ENCODE measurements at places on chromosomes 1 and 21.

- no peaks in the 10 kb centered on the region for H3K36me3 ChIP-seq
- DNase-seq, result no peak
- H3K4me1 ChIP-seq, result peaks cover 7% of the 10 kb centered on the region
- H3K4me3 ChIP-seq, result no peak overlapping the region
These were observed 18.7 kb downstream of the UMODL1 start for GRCh38 chr21:42089665-42090310.

GRCh38 chr21:36701756-36702621 lies 3.1 kb downstream of the SIM2 start:
- DNase-seq, result no peak
- H3K27me3 ChIP-seq, result peaks cover 70% of the 10 kb centered on the region
- H3K27ac ChIP-seq, result no peak overlapping the region
- H3K4me1 ChIP-seq, result peaks cover 10% of the 10 kb centered on the region
- no peak overlapping the region for H3K4me3 ChIP-seq
- H3K36me3 ChIP-seq, result no peaks in the 10 kb centered on the region

- no peaks in the 10 kb centered on the region for H3K4me1 ChIP-seq
- no peak overlapping the region for H3K4me3 ChIP-seq
- no peak for DNase-seq
These were observed 8.9 kb downstream of the METTL13 start for GRCh38 chr1:171790318-171790717.

- H3K36me3 ChIP-seq, result no peaks in the 10 kb centered on the region
- no peak for DNase-seq
- peak overlapping the region; percentile 96 for H3K4me3 ChIP-seq
- H3K27ac ChIP-seq, result peak overlapping the region; percentile 91
- H3K27me3 ChIP-seq, result no peaks in the 10 kb centered on the region
- peaks cover 48% of the 10 kb centered on the region for H3K4me1 ChIP-seq
These were observed 1.4 kb downstream of the PPP2R5A start for GRCh38 chr1:212286556-212287131.

DNA sequence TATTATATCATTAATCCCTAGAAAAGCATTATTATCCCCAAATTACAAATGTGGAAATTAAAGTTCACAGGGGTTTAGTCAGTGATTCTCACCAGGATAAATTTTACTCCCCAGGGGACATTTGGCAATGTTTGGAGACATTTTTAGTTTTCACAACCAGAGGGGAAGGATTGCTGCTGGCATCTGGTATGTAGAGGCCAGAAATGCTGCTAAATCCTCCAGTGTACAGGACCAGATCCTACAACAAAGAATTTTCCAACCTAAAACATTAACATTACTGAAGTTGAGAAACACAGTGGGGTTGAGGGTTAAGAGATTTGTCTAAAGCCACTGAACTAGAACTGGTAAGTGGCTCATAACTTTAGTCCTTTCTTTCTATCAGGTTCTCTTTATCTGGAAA lies 162.0 kb upstream of the SYT6 start:
- no peak for DNase-seq
- H3K36me3 ChIP-seq, result no peaks in the 10 kb centered on the region
- H3K4me3 ChIP-seq, result no peak overlapping the region
- no peaks in the 10 kb centered on the region for H3K27me3 ChIP-seq
- H3K27ac ChIP-seq, result no peak overlapping the region
- no peaks in the 10 kb centered on the region for H3K4me1 ChIP-seq

GRCh38 chr1:110007046-110007830 lies 22.7 kb downstream of the AHCYL1 start:
- H3K27ac ChIP-seq, result no peak overlapping the region
- peaks cover 34% of the 10 kb centered on the region for H3K4me1 ChIP-seq
- H3K4me3 ChIP-seq, result no peak overlapping the region
- H3K36me3 ChIP-seq, result peaks cover 14% of the 10 kb centered on the region
- H3K27me3 ChIP-seq, result no peaks in the 10 kb centered on the region
- no peak for DNase-seq

GRCh38 chr1:154349121-154349520 lies 23.8 kb downstream of the ATP8B2 start:
- H3K27ac ChIP-seq, result no peak overlapping the region
- DNase-seq, result no peak

DNA sequence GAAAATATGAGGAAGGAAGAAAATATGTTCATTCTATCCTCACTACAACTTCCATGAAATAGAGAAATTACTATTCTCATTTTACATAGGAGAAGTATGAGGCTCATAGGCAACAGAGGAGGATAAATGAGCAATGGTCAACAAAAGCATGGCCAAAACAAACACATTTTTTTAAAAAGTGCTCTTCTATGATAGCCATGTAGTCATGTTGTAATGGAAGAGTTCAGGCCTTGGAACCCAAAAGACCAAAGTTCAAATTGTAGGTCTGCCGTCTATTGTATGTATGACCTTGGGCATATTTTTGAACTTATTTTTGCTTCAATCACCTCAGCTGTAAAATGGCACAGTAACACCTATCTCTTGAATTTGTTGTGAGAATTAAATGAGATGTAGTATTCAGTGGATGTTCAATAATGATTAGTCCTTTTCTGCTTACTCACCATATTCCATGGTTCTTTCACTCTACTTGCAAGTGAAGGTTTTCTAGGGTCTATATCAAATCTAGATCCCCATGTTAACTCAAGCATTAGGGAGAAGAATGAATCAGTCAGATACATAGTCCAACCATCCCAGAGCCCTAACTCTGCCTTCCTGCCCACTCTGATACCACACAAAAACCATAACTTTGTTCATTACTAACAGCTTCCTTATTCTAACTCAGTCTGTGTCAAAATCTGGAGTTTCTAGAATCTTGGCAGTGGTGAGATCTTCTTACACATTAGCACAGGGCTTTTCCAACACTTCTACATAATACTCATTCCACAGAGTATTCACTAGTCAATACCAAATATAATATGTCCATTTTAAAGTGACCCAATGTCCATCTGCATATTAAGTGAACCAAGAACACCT lies 353.2 kb downstream of the PLPP3 start:
- no peaks in the 10 kb centered on the region for H3K27me3 ChIP-seq
- peak; percentile 12 for DNase-seq
- H3K4me3 ChIP-seq, result no peak overlapping the region
- H3K4me1 ChIP-seq, result no peaks in the 10 kb centered on the region
- H3K27ac ChIP-seq, result no peak overlapping the region
- H3K36me3 ChIP-seq, result no peaks in the 10 kb centered on the region

GRCh38 chr1:222772996-222773379 lies 36.0 kb downstream of the FAM177B start:
- no peaks in the 10 kb centered on the region for H3K27me3 ChIP-seq
- no peaks in the 10 kb centered on the region for H3K4me1 ChIP-seq
- H3K4me3 ChIP-seq, result no peak overlapping the region
- no peak overlapping the region for H3K27ac ChIP-seq
- DNase-seq, result no peak

DNA sequence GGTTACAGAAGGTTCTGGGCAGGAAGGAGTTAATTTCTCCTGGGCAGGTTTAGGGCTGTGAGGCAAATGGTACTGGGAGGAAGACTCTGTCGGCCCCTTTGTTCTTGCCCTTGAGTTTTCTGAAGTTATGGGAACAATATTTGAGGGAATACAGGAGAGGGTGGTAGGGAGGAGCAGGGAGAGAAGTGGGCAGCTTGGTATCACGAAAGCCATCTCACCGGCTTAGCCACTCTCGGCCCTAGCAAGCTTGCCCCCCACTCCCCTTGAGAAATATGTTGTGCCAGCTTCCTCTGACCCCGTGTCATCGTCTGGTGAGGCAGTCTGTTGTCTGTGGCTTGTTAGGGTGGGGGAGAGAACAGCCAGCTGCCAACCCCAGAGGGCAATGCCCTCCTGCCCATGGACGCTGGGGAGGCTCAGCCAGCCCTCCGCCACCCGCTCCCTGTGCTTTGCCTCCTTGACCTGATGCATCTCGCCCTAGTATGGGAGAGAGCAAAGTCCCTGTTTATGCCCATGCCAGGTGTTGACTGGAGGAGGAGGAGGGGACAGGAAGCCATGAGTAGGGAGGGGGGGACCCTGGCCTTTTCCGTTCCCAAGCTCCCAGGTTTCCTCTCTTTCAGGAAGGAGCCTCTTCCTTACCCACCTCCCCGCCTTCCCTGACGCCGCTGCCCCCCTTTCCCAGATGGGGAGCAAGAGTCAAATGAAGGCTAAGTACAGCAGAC lies 1.2 kb downstream of the EFNA1 start:
- no peaks in the 10 kb centered on the region for H3K27me3 ChIP-seq
- H3K27ac ChIP-seq, result peak overlapping the region; percentile 100
- peak overlapping the region; percentile 99 for H3K4me3 ChIP-seq
- DNase-seq, result peak; percentile 90
- H3K36me3 ChIP-seq, result peaks cover 36% of the 10 kb centered on the region
- peaks cover 55% of the 10 kb centered on the region for H3K4me1 ChIP-seq

GRCh38 chr1:101089613-101090338 lies 64.2 kb upstream of the DPH5 start:
- no peaks in the 10 kb centered on the region for H3K36me3 ChIP-seq
- DNase-seq, result no peak
- H3K4me1 ChIP-seq, result no peaks in the 10 kb centered on the region

DNA sequence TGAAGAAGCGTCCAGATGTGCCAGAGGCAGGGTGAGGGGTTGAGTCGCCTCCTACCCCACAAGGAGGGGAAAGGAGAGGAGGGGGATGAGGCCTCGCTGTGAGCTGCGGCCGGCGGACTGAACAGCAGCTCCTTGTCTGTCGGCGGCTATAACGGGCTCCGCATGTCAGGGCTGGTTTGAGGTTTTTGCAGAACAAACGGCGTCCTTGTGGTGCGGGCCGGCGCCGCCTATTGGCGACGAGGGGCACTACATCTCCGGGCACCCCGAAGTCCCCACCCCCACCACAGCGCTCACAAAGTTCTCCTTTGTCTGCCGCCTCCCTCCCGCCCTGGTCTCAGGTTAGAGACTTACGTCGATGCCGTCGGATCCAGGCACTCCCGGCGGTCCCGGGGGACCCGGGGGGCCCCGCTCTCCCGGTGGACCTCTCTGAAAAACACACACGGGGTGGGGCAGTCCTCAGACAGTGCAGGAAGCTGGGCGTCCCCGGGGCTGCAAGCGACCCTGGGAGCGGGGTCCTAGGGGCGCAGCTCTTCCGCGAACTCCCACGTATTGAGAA lies 1.8 kb downstream of the COL9A2 start:
- H3K4me1 ChIP-seq, result peaks cover 47% of the 10 kb centered on the region
- DNase-seq, result peak; percentile 83
- no peaks in the 10 kb centered on the region for H3K36me3 ChIP-seq
- H3K27me3 ChIP-seq, result no peaks in the 10 kb centered on the region
- H3K4me3 ChIP-seq, result peak overlapping the region; percentile 93
- H3K27ac ChIP-seq, result peak overlapping the region; percentile 82

DNA sequence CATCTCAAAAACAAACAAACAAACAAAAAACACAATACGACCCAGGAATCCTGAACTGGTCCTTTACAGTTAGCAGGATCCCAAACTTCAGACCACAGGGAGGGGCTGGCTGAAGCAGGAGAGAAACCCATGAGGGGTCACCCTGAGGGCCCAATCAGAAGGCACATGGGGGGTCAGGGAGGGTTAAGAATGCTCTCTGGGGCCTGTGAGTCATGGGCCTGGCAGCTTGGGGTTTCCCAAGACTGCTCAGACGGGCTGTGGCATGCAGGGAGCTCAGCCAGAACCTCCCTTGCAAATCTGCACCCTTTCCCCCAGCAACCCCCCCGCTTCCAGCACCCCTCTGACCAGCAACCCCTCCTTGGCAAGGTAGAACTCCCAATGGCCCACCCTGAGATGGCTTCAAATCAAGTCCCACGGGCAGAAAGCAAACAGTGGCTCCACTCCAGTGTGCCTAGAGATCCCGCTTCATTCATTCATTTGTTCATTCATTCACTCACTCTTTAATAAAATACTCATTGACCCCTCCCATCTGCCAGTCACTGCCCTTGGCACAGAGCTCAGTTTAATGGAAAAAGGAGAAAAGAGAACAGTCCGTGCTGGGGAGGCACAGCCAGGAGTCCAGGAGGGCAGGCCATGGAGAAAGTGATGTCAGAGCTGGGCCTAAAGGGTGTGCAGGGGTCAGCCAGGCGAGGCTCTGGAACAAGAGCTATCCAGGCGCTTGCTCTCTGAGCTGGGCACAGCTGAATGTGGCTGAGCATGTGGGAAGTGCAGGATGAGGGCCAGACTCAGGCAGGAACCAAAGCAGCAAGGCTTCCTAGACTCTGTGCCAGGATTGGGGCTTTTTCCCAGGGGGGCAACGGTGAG lies 8.2 kb downstream of the UQCRHL start:
- peak; percentile 61 for DNase-seq
- peak overlapping the region; percentile 83 for H3K27ac ChIP-seq
- peak overlapping the region; percentile 73 for H3K4me3 ChIP-seq
- peaks cover 96% of the 10 kb centered on the region for H3K4me1 ChIP-seq
- no peaks in the 10 kb centered on the region for H3K27me3 ChIP-seq
- H3K36me3 ChIP-seq, result no peaks in the 10 kb centered on the region

DNA sequence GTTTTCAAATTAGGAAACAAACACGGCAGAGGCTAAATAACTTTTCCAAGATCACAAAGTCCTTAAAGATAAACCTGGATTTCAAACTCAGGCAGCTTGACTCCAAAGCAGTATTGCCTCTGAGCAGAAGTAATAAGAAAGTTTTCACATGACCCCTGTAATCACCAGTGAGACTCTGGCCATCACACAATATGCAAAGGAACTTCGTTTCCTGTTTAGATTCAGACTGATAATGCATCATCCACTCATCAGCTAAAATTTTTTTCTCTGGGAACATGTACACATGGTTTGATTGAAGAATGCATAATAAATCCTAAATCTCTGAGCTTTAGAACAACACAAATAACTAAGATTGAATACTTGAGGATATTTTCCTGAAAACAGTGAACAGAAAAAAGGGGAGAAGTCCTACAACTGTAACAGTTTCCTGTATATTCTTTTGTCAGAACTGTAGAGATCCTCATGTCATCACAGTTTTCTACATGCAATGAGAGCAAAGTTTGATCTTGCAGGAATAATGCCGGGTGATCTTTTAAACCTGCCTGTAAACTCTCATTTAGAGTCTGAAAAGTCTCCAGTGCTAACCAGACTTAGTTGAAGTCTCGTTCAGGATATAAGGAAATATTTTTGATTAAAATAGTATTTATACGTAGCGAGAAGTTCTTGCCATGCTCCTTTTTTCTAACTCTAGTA lies 225.3 kb downstream of the SPATA17 start:
- no peaks in the 10 kb centered on the region for H3K4me1 ChIP-seq
- H3K4me3 ChIP-seq, result no peak overlapping the region
- DNase-seq, result no peak
- H3K27me3 ChIP-seq, result no peaks in the 10 kb centered on the region

DNA sequence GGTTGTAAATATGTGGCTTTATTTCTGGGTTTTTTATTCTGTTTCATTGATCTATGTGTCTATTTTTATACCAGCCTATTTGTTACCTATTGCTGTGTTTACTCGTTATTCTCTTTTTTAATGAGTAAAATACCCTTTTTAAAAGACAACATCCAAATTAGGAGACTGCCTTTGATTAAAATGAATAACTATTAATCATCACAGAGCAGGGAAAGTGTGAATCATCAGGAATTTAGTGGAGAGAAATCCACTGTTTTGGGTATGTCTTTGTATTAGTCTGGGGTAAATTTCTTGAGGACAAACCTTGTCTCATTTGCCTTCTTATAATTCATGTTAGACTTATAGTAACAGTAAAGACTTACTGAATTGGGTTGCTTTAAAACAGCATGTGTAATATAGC lies 12.1 kb downstream of the DISC1 start:
- H3K27me3 ChIP-seq, result no peaks in the 10 kb centered on the region
- H3K4me3 ChIP-seq, result no peak overlapping the region
- DNase-seq, result no peak
- no peaks in the 10 kb centered on the region for H3K36me3 ChIP-seq
- peaks cover 10% of the 10 kb centered on the region for H3K4me1 ChIP-seq
